ENCODE measurements at places on chromosomes 7 and 10. TPM values are rescaled to one million over a fixed set of nuclear protein-coding genes. Genes with fewer than 3 reads are reported as not detected.

TWIST1 gene
- total RNA-seq = 4.6 TPM

SEMA3C gene
- total RNA-seq = 75.7 TPM

CNNM1 gene
- total RNA-seq = not detected

PNLIPRP2 gene
- total RNA-seq = not detected

TMEM176A gene
- total RNA-seq = 29.5 TPM

TPK1 gene
- total RNA-seq = 2.4 TPM

SFTPA1 gene
- total RNA-seq = not detected

PLEKHS1 gene
- total RNA-seq = not detected

GRCh38 chr10:28796606-28797512 is 119.5 kb downstream of the BAMBI start:
- peak; percentile 60 for DNase-seq
- H3K36me3 ChIP-seq = no peaks in the 10 kb centered on the region
- H3K27ac ChIP-seq = no peak overlapping the region

- H3K27me3 ChIP-seq = no peaks in the 10 kb centered on the region
- H3K4me3 ChIP-seq = no peak overlapping the region
- H3K27ac ChIP-seq = no peak overlapping the region
- H3K36me3 ChIP-seq = no peaks in the 10 kb centered on the region
- H3K4me1 ChIP-seq = no peaks in the 10 kb centered on the region
- no peak for DNase-seq
These were observed 96.1 kb downstream of the AMPH start for GRCh38 chr7:38535073-38535472.

DNA sequence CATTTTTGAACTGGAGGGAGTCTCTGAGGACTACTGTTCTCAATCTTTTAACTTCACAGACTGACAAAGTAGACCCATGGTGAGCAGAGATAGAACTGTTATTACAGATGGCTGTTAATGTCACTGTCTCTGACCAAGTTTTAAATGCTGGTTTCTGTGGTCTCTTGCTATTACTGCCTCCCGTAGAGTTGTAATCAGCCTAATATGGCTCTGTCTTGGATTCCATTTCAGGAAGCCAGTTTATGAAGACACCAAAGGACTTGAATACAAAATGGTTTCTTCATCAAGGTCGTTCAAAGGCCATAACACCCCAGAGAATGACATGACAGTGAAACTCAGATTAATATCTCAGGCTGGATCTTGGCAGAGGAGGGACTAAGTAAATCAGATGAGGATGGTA is 3.9 kb downstream of the SFRP4 start:
- no peak for DNase-seq
- no peaks in the 10 kb centered on the region for H3K36me3 ChIP-seq
- no peaks in the 10 kb centered on the region for H3K4me1 ChIP-seq
- peaks cover 19% of the 10 kb centered on the region for H3K27me3 ChIP-seq
- no peak overlapping the region for H3K27ac ChIP-seq

GRCh38 chr7:107045195-107045960 is 873 bp downstream of the PRKAR2B start:
- peak overlapping the region; percentile 90 for H3K4me3 ChIP-seq
- DNase-seq = no peak
- H3K27ac ChIP-seq = peak overlapping the region; percentile 70
- peaks cover 11% of the 10 kb centered on the region for H3K4me1 ChIP-seq
- H3K27me3 ChIP-seq = no peaks in the 10 kb centered on the region

- peaks cover 11% of the 10 kb centered on the region for H3K4me1 ChIP-seq
- H3K27me3 ChIP-seq = no peaks in the 10 kb centered on the region
- DNase-seq = no peak
- H3K27ac ChIP-seq = no peak overlapping the region
These were observed 25.7 kb downstream of the C10orf71 start for GRCh38 chr10:49324711-49325110.

- no peak overlapping the region for H3K4me3 ChIP-seq
- H3K4me1 ChIP-seq = no peaks in the 10 kb centered on the region
- H3K36me3 ChIP-seq = no peaks in the 10 kb centered on the region
- DNase-seq = no peak
- H3K27me3 ChIP-seq = no peaks in the 10 kb centered on the region
These were observed 571.1 kb downstream of the GRID1 start for GRCh38 chr10:85795460-85795859.

DNA sequence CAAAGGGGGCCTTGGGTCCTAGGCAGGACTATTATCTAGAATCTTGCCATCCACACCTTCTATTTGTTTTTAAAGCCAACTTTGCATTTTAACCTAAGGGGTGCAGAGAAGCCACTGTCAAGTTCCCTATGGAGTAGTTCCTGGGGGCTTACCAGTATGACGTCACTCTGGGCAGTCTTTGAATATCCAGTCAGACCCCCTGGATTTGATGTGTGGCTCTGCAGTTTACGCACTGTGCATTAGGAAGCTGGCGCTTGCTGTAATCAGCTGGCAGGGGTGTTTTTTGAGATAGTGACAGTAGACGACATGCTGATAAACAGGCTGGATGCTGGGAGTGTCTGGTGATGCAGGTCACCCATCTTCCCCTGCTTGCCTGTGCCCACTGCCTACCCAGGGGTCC is 892.7 kb upstream of the ZNF722 start:
- H3K27ac ChIP-seq = no peak overlapping the region
- H3K4me1 ChIP-seq = no peaks in the 10 kb centered on the region
- no peak for DNase-seq
- H3K4me3 ChIP-seq = no peak overlapping the region

DNA sequence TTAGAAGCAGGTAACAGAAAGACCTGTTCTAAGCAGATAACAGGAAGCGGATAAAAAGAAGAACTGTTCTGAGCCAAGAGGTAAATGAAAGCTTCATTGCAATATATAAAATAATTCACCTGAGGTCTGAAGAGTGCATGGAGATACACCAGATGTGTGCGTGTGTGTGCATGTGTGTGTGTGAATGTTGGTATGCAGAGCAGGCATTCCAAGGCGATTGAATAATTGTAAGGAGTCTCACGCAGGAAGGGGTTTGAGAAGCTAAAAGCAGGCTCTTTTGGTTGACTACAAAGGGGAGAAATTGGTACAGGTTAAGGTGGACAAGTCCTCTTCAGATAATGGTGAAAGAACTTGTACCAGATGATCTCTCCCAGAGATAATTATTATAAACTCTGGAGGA is 450.6 kb downstream of the DNAJB9 start:
- no peaks in the 10 kb centered on the region for H3K4me1 ChIP-seq
- no peaks in the 10 kb centered on the region for H3K36me3 ChIP-seq
- no peak for DNase-seq
- no peaks in the 10 kb centered on the region for H3K27me3 ChIP-seq
- no peak overlapping the region for H3K27ac ChIP-seq
- H3K4me3 ChIP-seq = no peak overlapping the region

- no peaks in the 10 kb centered on the region for H3K27me3 ChIP-seq
- peaks cover 30% of the 10 kb centered on the region for H3K4me1 ChIP-seq
- H3K27ac ChIP-seq = no peak overlapping the region
- peaks cover 4% of the 10 kb centered on the region for H3K36me3 ChIP-seq
These were observed 16.7 kb downstream of the NOS3 start for GRCh38 chr7:151007469-151007898.

GRCh38 chr7:75567948-75568595 is 76.0 kb downstream of the SPDYE5 start:
- H3K27me3 ChIP-seq = no peaks in the 10 kb centered on the region
- DNase-seq = no peak
- H3K27ac ChIP-seq = no peak overlapping the region
- H3K36me3 ChIP-seq = peaks cover 86% of the 10 kb centered on the region
- no peak overlapping the region for H3K4me3 ChIP-seq

- H3K27ac ChIP-seq = peak overlapping the region; percentile 76
- H3K36me3 ChIP-seq = peaks cover 8% of the 10 kb centered on the region
- H3K4me1 ChIP-seq = peaks cover 15% of the 10 kb centered on the region
- DNase-seq = no peak
These were observed 26.3 kb downstream of the DENND11 start for GRCh38 chr7:141675436-141676215.

- H3K27ac ChIP-seq = no peak overlapping the region
- no peak for DNase-seq
- no peaks in the 10 kb centered on the region for H3K27me3 ChIP-seq
- no peaks in the 10 kb centered on the region for H3K36me3 ChIP-seq
These were observed 14.1 kb downstream of the LAT2 start for GRCh38 chr7:74223711-74224510.

DNA sequence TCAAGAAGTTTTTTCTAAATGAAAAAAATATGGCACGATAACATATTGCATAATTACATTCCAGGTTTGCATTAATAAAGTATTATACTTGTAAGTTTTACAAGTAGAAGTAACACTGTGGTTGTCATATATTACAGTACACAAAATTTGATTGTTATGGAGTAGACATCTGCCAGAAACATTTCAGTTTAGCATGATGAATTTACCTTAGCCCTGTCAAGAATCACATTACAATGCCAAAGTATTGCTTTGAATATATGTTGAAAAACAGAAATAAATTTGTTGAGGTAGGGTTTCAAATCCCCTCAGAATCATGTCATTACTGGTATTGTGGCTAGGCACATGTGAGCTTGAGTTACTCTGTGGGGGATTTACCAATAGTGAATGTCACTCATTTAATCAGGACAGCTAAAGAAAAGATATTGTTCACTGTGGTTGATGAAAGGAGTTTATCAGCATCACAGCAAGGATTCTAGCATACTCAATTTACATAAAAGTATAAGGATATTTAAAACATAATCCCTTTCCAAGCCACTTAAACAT is 112.1 kb downstream of the MDFIC start:
- no peaks in the 10 kb centered on the region for H3K4me1 ChIP-seq
- no peaks in the 10 kb centered on the region for H3K27me3 ChIP-seq
- DNase-seq = no peak

GRCh38 chr7:7416031-7416858 is 119.4 kb downstream of the COL28A1 start:
- H3K27ac ChIP-seq = no peak overlapping the region
- H3K27me3 ChIP-seq = no peaks in the 10 kb centered on the region
- H3K36me3 ChIP-seq = no peaks in the 10 kb centered on the region
- H3K4me3 ChIP-seq = no peak overlapping the region
